MG63 (cell line): ENCODE measurements at places on chromosomes 5 and 9. TPM values are rescaled to one million over a fixed set of nuclear protein-coding genes. Genes with fewer than 3 reads are reported as not detected.
A peak's percentile ranks its signal among the peaks of the same experiment; 100 is the strongest.

Gene GLRA1
- total RNA-seq: not detected in 2 replicates

DNA sequence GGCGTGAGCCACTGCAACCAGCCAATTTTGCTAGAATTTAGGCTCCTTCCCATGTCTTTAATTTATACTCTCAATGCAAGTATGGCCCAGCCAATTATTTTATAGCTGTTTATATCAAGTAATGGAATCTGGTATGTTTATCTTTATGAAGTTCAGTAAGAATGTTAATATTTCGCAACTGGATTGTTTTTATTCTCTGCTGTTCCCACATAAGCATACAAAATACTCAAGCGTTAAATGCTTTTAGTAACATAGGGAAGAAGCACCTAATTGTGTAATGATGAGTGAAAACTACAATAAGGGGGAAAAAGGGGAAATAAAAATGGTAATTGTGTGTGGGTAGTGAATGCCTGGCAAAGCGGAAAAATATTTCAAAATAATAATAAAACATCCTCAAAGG, 21.3 kb downstream of the PWWP2A start:
- no peak for DNase-seq

- DNase-seq: peak; percentile 22
Observed at GRCh38 chr5:137205231-137206027, 293.7 kb downstream of the SPOCK1 start.

DNA sequence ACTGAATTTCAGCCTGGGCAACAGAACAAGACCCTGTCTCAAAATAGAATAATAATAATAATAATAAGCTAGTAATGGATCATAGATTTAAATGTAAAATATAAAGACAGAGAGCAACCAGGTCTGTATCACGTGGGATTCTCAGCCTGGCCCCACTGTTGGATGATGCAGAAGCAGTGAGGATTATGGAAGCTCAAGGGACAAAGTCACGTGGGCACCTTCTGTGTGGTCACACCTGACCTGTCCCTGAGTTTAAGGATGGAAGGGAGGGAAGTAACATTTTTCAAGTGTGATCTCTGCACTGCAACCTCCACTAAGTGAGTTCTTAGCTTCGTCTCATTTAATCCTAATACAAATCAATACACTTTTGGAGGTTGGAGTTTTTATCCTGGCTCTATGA, 212.5 kb upstream of the IER5L start:
- no peak for DNase-seq

GRCh38 chr9:98280574-98280973, 25.1 kb upstream of the TBC1D2 start:
- DNase-seq: no peak

DNA sequence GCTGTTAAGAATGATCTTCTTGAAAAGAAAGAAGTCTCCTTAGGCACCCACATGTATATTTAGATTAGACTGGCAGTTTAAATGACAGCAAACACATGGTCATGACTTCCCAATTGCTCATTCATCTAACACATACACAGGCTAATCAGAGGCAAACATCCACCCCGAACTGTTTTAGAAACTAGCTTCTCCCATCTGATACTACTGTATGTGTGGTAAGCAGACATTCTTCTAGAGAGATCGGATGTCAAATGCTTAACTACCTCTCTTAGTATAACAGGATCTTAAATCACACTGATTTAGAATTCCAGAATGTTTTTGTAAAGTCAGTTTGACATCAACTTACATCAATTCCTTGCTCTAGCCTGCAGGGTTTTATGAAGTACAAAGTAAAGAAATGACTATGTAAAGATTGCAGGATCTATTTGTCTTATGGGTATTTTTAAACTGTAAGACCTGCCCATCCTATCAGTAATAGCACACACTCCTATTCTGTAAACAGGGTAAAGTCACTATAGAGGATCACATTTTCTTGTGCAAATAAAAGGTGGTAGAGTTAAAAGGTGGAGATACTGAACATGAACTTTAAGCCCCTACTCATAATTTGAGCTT, 239.7 kb downstream of the MLLT3 start:
- DNase-seq: no peak

GRCh38 chr9:76883341-76883855, 22.5 kb downstream of the PRUNE2 start:
- no peak for DNase-seq

Gene GABBR2
- total RNA-seq: 3.8 and 5.8 TPM in 2 replicates

Gene CMYA5
- 0.07 TPM in 1 of 2 replicates, not detected in the other for total RNA-seq

DNA sequence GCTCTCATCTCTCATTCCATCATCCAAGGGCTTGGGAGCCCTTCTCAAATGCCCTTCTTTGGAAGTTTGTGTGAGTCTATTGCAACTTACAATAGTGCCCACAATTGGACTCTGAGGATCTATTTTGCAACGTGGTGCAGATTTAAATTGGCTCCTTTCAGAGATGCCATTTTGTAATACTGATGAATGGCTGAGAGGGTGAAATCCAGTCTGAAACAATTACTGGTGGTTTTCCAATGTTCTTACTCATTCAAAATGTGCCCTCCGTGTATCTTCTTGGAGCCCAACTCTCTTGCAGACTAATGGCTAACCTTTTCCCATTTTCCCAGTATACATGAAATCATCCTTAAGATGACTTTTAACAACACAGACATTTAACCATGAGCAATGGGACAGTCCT, 6.1 kb downstream of the ZNF462 start:
- DNase-seq: no peak

DNA sequence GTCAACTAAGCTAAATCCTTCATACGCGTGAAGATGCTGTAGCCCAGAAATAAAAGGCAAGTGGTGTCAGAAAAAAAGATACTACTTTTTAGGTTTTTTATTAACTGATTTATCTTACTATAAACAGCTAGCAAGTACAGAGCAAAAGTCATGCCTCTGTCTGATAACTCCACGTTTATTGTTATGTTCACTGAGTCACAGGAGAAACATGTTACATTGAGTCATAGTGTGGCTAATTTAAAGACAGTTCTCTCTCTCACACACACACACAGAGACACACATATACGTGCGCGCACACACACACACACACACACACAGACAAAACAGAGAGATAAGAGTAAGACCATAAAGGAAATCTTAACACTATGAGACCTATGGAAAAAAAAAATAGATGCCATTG, 770.0 kb upstream of the CDH10 start:
- no peak for DNase-seq

GRCh38 chr5:93874491-93874890, 133.1 kb upstream of the POU5F2 start:
- no peak for DNase-seq

Gene FBN2
- total RNA-seq: 6.2 and 8.9 TPM in 2 replicates

- DNase-seq: no peak
Observed at GRCh38 chr5:98308960-98309359, 464.5 kb upstream of the RGMB start.

DNA sequence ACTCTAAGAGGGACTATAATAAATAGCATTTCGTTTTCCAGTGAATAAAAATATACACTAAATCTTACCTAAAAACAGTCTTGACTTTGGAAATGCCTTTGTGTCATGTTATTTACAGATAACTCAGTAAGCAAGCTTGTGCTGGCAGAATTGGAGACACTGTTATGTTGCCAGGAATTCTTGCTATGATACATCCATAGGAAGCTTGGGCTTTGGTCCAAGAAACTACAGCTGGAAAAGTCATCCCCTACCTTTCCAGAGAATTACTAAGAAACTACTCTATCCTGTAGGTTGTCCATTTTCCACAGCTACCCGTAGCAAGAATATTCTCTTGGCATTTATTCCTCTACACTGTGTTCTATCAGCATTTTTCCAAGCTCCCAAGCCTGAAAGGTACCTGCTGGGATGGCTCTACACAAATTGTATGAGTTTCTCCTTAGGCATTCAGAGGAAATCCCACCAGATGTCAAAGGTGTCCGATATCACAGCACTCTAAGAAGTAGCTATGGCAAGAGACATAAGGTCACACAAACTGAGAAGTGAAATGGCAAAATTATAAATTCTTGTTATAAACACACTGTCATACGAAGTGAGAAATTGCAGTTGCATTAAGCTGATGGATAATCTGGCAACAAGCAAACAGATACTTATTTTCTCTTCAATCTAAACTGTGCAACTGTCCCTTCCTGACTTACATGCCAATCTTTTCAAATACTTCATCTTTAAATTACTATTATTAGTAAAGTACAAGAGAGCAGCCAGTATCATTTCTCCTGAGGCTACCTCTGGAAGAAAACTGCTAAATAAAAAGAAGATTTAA, 68.5 kb downstream of the MCTP1 start:
- DNase-seq: peak; percentile 11

GRCh38 chr9:113219969-113220368, 1.1 kb downstream of the FKBP15 start:
- no peak for DNase-seq

Gene KCNT1
- not detected in 2 replicates for total RNA-seq

DNA sequence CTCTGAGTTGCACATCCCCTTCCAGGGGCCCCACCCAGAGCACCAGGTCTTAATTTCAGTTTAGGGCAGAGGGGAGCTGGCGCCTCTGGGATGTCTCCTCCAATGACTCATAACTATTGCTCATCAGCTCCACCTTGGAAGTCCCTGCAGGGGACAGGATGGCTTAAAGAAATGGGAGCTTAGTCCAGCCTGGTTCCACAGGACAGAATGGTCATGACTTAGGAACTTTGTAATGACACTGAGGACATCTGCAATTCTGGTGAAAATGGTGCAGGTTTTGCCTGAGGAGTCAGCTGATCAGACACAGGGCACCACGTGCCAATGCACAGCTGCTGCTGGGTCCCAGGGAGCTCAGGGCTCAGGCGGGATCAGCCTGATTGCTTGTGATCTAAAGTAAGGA, 16.4 kb upstream of the PPP1R26 start:
- peak; percentile 56 for DNase-seq

Gene PHF24
- not detected in 2 replicates for total RNA-seq

Gene CYLC2
- not detected in 2 replicates for total RNA-seq

GRCh38 chr5:107199756-107200155, 471.0 kb downstream of the EFNA5 start:
- no peak for DNase-seq

Gene TMEM167A
- total RNA-seq: 137 and 147 TPM in 2 replicates

DNA sequence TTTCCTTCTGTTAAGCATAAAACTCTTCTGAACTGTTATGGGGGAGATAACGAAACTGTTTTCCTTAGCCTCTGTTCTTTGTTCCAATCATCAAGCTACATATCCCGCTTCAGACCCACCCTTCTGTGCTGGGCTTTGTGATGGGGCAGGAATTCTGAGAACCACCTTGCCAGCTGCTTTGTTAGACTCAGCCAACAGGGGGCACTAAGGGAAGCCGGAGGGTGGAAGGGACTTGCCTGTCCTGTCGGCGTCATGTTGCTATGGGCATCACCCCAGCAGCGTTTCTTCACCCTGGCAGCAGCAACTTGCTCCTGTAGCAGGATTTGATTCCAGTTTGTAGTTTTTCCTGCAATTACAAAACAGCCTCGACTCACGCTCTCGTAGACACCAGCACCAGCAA, 169.1 kb downstream of the CAAP1 start:
- peak; percentile 36 for DNase-seq

- no peak for DNase-seq
Observed at GRCh38 chr5:114418176-114419066, 56.6 kb downstream of the KCNN2 start.

Gene NR5A1
- total RNA-seq: not detected in 2 replicates

DNA sequence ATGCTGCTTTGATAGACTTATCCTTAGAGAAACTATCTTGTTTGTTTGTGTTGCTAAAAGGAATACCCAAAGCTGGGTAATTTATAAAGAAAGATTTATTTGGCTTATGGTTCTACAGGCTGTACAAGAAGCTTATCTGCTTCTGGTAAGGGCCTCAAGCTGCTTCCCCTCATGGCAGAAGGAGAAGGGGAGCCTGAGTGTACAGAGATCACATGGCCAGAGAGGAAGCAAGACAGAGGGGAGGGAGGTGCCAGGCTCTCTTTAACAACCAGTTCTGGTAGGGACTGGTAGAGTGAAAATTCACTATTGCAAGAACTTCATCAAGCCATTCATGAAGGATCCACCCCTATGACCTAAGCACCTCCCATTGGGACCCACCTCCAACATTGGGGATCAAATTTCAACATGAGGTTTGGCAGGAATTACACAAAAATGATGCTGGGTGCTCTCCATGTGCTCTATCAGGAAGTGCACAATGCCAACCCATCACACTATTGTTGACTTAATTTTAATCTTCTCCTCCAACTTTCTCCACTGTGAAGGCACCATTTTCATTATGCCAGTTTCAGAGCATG, 115.1 kb upstream of the SHB start:
- DNase-seq: peak; percentile 48

DNA sequence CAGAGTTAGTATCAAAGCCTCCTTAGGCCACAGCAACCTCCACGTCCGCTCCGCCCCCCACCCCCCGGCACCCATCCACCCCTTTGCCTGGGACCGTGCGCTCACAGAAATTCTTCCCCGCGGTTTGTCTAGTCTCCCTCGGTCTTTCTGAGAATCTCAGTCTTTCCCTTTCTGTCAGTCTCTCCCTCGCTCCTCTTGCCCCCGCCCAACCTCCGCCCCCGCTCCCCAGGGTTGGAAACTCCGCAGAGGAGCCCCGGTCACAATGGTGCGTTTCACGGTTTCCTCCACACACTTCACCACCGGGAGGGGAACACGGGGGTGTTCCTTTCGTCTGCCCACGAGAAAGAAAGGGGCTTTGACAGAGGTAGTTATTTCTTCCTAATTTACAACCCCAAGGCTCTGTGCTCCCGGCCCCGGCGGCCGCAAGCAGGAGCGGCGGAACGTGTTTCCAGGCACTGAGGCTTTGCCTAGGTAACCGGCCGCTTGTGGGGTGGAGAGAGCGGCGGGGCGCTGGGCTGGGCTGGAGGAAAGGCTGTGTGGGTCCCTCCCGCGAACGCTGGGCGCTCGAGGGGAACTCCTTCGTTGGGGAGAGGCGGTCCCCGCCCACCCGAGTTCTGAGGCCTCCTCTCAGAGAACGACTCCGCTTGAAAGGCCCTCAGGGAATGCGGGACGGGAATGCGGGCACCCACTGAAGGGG, 2.1 kb downstream of the NR4A3 start:
- DNase-seq: peak; percentile 32

Gene OR2S2
- total RNA-seq: not detected in 2 replicates

Gene ZDHHC11B
- not detected in 2 replicates for total RNA-seq

GRCh38 chr9:128088253-128088945, 20.4 kb downstream of the SLC25A25 start:
- no peak for DNase-seq

DNA sequence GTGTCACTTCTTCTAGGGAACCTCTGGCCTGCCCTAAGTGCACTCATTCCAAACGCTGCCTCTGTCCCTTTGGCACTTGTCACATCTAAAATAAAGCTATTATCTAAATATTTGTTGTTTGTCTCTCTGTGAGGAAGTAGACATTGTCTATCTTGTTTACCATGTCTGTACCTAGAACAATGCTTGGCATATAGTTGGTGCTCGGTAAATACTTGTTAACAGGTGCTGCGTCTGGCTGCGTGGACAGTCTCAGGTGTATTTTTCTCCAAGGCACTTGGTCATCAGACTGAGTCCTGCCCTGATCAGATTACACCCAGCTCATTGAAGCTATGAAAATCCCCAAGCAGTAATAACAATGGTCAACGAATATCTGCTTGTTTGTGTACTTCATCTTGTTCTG, 174.9 kb upstream of the SMIM23 start:
- DNase-seq: no peak

Gene LYRM7
- total RNA-seq: 4.6 and 6.2 TPM in 2 replicates

- no peak for DNase-seq
Observed at GRCh38 chr5:39328731-39329130, 35.6 kb downstream of the C9 start.

Gene SLC26A2
- 8.7 and 13.2 TPM in 2 replicates for total RNA-seq
